ENCODE measurements at places on chromosomes 4 and X. TPM values are rescaled to one million over a fixed set of nuclear protein-coding genes. Genes with fewer than 3 reads are reported as not detected.

The TMEM271 gene
- total RNA-seq: not detected

The KANTR gene
- total RNA-seq: 1.5 TPM

The TMPRSS11D gene
- total RNA-seq: not detected

The TMEM192 gene
- total RNA-seq: 7.4 TPM

The AFP gene
- 2.2 TPM for total RNA-seq

The VCX2 gene
- not detected for total RNA-seq

The GPR50 gene
- total RNA-seq: 0.17 TPM

The ARHGAP4 gene
- 1.1 TPM for total RNA-seq

The ARHGAP10 gene
- total RNA-seq: 14.5 TPM
